ENCODE measurements at places on chromosomes 4 and X.
A peak's percentile ranks its signal among the peaks of the same experiment; 100 is the strongest.

GRCh38 chr4:106541253-106541652 lies 172.7 kb upstream of the GIMD1 start:
- H3K36me3 ChIP-seq = no peaks in the 10 kb centered on the region
- no peak overlapping the region for H3K27ac ChIP-seq
- no peaks in the 10 kb centered on the region for H3K27me3 ChIP-seq

DNA sequence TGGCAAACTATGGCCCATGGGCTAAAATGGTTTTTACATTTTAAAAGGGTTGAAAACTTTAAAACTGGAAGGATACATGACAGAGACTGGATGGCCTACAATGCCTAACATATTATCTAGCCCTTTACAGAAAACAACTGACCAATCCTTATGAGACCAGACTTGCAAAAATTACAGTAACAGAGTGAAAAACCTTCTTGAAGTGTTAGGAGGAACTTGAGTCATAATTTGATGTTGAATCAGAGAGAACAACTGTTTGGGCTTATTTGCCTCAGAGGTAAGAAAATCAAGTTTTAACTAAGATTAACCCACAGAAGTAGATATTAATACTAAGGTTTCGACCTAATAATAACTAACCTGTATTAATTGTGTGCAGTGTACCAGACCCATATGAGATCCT lies 12.4 kb upstream of the NAP1L5 start:
- H3K36me3 ChIP-seq = peaks cover 33% of the 10 kb centered on the region
- no peaks in the 10 kb centered on the region for H3K4me1 ChIP-seq
- DNase-seq = no peak
- H3K4me3 ChIP-seq = no peak overlapping the region

DNA sequence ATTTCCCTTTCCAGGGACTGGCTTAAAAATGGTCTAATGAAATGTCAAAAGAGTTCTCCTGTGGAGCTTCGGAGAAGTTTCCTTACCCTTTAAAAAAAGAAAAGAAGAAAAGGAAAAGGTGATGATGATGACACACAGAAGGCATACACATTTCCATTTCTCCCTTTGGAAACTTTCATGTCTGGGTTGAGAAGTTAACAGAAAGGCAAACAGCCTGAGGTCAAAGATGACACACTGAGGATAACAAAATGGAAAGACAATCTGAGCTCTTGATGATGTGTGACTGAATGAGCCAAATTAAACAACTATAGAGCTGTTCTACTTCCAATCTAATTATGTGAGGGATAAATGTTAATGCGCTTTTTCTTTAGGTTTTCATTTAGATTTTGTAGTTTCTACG lies 32.2 kb downstream of the NFXL1 start:
- no peaks in the 10 kb centered on the region for H3K27me3 ChIP-seq
- H3K4me1 ChIP-seq = no peaks in the 10 kb centered on the region
- no peak overlapping the region for H3K27ac ChIP-seq
- no peak for DNase-seq
- no peak overlapping the region for H3K4me3 ChIP-seq
- peaks cover 40% of the 10 kb centered on the region for H3K36me3 ChIP-seq

- peak within 1 kb of the TSS; percentile 86 for H3K27ac ChIP-seq
- H3K36me3 ChIP-seq = no peaks in the 10 kb centered on the region
- no peaks in the 10 kb centered on the region for H3K27me3 ChIP-seq
- peak; percentile 59 for DNase-seq
- peaks cover 52% of the 10 kb centered on the region for H3K4me1 ChIP-seq
Observed at GRCh38 chrX:135985157-135985972, at the start of gene SLC9A6. Gene SLC9A6 (plus strand): TSS chrX:135985435. CDS start chrX:135985659, 224 bp downstream.

Measured in activated T-helper 1 cell treated with anti-CD3 and anti-CD28 coated beads, Interleukin-12 subunit alpha, Interleukin-12 subunit beta, Interleukin-2, Interleukin-4 antibody, amounts not matched to agents 30 ng/mL and 10 ng/mL and 1 ng/mL, durations not matched to agents 14 hours and 24 hours and 36 hours (primary cell).